ENCODE measurements at places on chromosomes 1 and 21.

DNA sequence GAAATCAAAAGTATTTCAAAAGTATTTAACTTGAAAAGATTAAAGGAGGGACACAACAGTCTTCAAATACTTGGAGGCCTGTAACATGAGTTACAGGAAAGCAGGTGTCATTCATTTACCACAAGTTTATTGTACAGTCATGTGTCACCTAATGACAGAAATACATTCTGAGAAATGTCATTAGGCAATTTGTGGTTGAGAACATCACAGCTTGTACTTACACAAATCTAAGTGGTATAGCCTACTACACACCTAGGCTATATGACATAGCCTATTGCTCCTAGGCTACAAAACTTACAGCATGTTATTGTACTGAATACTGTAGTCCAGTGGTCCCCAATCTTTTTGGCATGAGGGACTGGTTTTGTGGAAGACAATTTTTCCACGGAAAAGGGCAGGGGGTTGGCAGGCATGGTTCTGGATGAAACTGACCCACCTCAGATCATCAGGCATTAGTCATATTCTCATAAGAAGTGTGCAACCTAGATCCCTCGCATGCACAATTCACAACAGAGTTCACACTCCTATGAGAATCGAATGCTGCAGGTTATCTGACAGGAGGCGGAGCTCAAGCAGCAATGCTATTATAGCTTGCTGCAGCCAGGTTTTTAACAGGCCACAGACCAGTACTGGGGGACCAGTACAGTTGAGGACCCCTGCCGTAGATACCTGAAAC lies 25.0 kb upstream of the PHTF1 start:
- no peak for DNase-seq

GRCh38 chr1:29123887-29124365 lies at the start of gene TMEM200B:
TMEM200B (minus strand) TSS chr1:29123903; CDS start chr1:29121828, 2,075 bp downstream.
- no peak for DNase-seq

- DNase-seq: no peak
Measured at GRCh38 chr1:153818876-153819275, 43.7 kb downstream of the SLC27A3 start.

- DNase-seq: peak; percentile 75
Measured at GRCh38 chr1:180881806-180882509, 30.7 kb upstream of the KIAA1614 start.

- no peak for DNase-seq
Measured at GRCh38 chr1:14627608-14628489, 29.4 kb downstream of the KAZN start.

DNA sequence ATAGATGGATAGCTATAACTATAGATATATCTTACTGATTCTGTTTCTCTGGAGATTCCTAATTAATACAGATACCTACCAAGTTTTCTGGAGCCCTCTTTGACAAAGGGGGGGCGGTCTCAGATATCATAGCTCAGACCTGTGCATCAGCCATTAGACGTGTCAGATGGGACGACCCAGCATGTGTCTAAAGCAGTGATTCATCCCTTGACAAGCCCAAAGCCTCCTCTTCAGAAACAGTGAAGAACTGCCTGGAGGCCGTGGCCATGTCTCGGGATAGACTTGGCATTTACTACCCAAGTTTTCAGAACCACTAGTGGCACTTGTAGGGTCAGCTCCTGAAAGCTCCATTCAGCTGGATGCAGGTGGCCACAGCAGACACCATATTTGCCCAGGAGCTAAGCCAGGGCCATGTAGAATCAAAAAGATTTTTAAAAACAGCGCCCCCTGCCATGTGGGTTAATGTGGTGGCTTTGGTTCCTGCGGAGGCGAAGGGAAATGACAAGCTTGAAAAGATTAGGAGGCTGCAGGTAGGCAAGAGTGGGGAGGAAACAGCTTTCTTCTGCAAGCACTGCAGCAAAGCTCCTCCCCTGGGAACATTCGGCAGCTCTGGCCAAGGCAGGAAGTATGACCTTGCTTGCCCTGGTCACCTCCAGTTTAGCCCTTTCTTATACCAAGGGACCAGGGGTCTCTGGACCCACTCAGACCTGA lies 82.2 kb downstream of the FBXO2 start:
- DNase-seq: peak; percentile 87

- no peak for DNase-seq
Measured at GRCh38 chr1:23865543-23865930, 2.6 kb downstream of the FUCA1 start.

- no peak for DNase-seq
Measured at GRCh38 chr1:99131546-99131945, 126.9 kb upstream of the PLPPR5 start.

DNA sequence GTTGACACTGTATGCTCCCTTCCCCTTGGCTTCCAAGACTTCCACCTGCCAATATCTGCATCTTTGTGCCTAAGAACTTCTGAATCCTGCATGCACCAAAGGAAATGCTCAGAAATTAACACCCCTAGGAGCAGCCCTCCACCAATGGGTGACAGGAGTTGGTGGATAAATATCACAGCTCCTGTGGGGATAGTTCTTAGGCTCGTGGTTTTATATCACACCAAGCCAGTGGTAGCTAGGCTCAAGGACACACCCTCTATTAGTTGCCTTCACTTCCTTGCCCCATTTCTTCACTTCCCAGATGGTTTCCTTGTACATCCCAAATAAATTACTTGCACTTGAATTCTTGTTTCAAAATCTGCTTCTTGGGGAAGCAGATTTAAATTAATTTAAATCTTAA lies 16.9 kb upstream of the CDC14A start:
- DNase-seq: no peak

- DNase-seq: no peak
Measured at GRCh38 chr21:38777015-38777414, 28.7 kb upstream of the ETS2 start.

- no peak for DNase-seq
Measured at GRCh38 chr1:3186526-3186921, 117.5 kb downstream of the PRDM16 start.

DNA sequence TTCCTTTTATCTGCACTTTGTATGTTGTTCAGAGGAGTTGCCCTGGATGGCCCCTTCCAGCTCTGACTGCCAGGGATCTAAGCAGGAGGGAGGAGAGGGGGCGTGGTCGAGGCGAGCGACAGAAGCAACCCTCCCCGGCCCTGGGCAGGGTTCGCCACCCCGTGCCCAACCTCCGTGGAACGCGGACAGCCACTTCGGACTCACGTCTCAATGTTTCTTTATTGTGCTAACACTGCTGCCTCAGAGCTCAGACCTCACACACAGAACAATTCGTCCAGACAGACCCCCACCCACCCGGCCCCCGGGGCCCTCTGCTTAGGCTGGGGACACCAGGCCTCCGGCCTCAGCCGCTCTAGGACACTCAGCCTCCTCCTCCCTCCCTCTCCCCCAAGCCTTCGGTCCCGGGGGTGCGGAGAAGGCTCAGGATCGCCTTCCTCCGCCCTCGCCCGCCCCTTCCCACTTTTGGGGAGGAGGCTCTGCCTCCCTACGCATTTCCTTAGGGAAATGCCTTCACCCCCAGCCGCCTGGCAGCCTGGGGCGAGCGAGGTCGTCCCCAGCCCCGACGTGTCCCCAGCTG lies 8.3 kb downstream of the VSIG8 start:
- DNase-seq: no peak

DNA sequence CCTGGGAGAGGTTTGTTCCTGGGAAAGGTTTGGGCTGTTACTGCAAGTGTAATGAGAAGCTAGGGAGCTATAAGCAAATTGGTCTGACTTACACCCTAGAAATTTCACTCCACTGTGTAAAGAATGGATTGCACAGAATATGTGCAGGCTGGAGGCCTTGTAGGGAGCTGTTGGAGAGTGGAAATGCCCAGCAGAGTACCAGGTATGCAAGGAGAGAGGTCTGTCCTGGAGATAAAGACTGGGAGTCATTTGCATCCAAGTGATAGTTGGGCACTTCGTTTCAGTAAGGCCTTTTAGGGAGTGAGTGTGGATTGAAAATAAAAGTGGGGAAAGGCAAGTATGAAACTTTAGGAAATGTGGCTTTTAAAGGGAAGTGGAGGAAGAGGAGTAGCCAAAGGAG lies 75.8 kb downstream of the CACNA1E start:
- no peak for DNase-seq

GRCh38 chr1:8211251-8211882 lies 106.5 kb upstream of the SLC45A1 start:
- no peak for DNase-seq

- DNase-seq: no peak
Measured at GRCh38 chr1:65526049-65526556, 105.6 kb downstream of the LEPR start.

DNA sequence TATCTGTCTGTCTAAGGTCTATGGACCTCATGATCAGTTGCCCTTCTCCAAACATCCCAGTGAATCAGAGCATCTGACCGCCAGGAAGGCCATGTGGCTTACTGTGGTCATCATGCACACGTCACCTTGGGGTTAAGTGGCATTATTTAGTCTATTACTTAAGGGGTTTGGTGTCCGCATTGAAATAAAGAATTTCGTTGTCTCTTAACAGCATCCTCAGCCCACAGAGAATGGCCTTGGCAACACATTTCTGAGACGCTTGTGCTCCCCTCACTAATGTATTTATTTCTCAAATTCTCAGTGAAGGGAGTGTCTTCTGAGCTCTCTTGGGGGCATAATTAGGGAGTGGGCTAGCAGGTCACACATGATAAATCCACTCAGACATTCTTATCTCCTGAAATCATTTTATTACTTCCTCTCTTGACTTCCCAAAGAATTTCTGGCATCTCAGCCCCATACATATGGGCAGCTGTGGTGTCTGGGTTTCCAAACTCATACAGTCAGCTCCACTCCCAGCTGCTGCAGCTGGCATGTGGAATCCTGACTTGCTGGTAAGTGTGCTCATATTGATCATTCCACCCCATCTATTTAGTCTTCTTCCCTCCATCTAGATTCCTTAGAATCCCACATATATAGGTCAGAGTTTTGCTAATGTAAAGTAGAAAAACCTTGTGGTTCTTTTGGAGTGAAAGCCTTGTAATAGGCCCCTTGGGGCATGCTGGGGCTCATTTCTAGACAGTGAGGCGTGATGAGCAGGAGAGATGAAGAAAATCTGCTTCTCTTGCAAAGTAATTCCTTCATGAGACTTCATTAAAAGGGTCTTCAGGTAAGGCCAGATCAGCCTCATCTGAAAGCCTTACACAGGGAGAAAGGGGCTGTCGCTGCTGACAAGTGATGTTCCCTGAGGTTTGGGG lies 110.5 kb downstream of the HHAT start:
- DNase-seq: no peak

- DNase-seq: no peak
Measured at GRCh38 chr1:178702146-178702545, 22.9 kb upstream of the RALGPS2 start.

DNA sequence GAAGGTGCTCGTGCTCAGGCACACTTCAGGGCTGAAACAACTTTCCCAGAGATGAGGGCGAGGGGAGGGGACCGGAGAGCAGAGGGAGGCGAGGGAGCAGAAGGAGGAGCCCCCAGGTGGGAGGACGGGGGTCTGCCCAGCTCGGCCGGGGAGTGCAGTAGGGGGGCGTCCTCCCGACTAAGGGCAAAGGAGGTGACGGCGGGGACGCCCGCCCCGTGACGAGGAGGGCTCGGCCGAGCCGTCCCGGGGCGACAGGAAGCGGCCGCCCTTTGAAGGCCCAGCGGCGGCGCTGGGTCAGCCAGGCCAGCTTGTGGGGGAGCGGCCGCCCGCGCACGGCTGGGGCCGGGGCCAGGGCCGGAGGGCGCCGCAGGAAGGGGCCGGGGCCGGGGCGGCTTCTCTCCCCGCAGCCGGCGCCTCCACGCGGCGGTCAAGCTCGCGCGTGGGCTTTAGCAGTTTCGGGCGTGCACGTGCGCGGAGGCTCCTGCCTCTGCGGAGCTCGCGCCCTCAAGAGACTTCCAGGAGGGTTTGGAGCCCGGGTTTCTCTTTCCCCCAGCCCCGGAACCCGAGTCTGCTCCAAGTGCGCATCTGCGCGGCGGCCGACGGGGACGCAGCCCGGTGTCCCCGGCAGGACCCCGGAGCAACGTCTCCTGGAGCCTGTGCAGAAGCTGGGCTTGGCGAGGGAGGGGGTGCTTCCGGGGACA lies 100.8 kb upstream of the SLC45A1 start:
- DNase-seq: no peak
